ENCODE measurements at places on chromosomes 6 and 20.

GRCh38 chr6:47595785-47596184, 102.6 kb upstream of the ADGRF4 start:
- DNase-seq: no peak

GRCh38 chr6:169098116-169098515, 155.5 kb downstream of the THBS2 start:
- DNase-seq: no peak

- no peak for DNase-seq
These were observed 294.2 kb upstream of the TCF21 start for GRCh38 chr6:133594652-133595110.

- no peak for DNase-seq
These were observed 96.3 kb downstream of the NFATC2 start for GRCh38 chr20:51446230-51446629.

- no peak for DNase-seq
These were observed 39.4 kb downstream of the BPIFB1 start for GRCh38 chr20:33322456-33322855.

DNA sequence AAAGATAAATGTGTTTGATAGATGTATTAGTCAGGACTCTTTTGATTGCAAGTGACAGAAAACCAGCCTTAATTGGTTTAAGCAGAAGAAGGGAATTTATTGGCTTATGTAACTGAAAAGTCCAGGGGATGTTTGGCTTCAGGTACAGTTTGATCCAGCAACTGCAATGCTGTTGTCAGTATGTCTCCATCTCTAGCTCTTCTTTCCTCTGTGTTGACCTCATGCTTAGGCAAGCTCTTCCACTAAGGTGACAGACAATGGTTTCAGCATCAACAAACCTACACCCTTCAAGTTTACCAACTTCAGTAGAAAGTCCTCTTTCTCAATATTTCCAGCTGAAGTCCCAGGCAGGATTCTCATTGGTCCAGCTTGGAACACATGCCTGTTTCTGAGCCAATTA, 28.1 kb upstream of the ARFGEF2 start:
- DNase-seq: no peak

All from stimulated activated CD4-positive, alpha-beta T cell treated with anti-CD3 and anti-CD28 coated beads, Interleukin-1b, Interleukin-23, amount 100 ng/mL, for 24 hours (primary cell).